Breast epithelium (tissue), 4 donors: ENCODE measurements at places on chromosomes 4 and X. TPM values are rescaled to one million over a fixed set of nuclear protein-coding genes. Genes with fewer than 3 reads are reported as not detected.

RPS3A gene
- total RNA-seq = 5,074 TPM

PLAC8 gene
- total RNA-seq = 1.1 TPM

BEX1 gene
- total RNA-seq = 1.3 TPM

RXFP1 gene
- total RNA-seq = 0.15 TPM

SLC34A2 gene
- total RNA-seq = 7.0 TPM

STBD1 gene
- total RNA-seq = 7.3 TPM

FABP2 gene
- not detected for total RNA-seq

- no peaks in the 10 kb centered on the region for H3K36me3 ChIP-seq
- H3K4me1 ChIP-seq = no peaks in the 10 kb centered on the region
- H3K27ac ChIP-seq = no peak overlapping the region
- no peaks in the 10 kb centered on the region for H3K27me3 ChIP-seq
- DNase-seq = no peak
- no peak overlapping the region for H3K4me3 ChIP-seq
Observed at GRCh38 chr4:53183754-53184153, 182.1 kb downstream of the SCFD2 start.

- H3K36me3 ChIP-seq = no peaks in the 10 kb centered on the region
- H3K27me3 ChIP-seq = peaks cover 30% of the 10 kb centered on the region
- H3K4me1 ChIP-seq = no peaks in the 10 kb centered on the region
Observed at GRCh38 chrX:115573185-115573584, 12.2 kb downstream of the PLS3 start.

DNA sequence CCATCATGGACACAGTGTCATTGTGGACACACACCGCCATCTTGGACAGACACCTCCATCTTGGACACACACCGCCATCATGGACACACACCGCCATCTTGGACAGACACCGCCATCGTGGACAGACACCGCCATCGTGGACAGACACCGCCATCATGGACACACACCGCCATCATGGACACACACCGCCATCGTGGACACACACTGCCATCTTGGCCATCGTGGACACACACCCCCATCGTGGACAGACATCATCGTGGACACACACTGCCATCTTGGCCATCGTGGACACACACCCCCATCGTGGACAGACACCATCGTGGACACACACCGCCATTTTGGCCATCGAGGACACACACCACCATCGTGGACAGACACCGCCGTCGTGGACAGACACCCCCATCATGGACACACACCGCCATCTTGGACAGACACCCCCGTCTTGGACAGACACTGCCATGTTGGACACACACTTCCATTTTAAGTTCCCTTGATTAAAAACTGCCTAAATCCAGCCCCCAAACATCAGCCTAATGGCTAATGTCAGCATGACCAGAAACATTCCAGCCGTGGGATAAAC lies 9.1 kb downstream of the ASMTL start:
- DNase-seq = peak; percentile 36
- no peak overlapping the region for H3K4me3 ChIP-seq
- no peaks in the 10 kb centered on the region for H3K27me3 ChIP-seq
- no peak overlapping the region for H3K27ac ChIP-seq
- no peaks in the 10 kb centered on the region for H3K36me3 ChIP-seq

GRCh38 chrX:123803331-123803983 lies 56.4 kb upstream of the XIAP start:
- H3K27me3 ChIP-seq = no peaks in the 10 kb centered on the region
- no peak overlapping the region for H3K4me3 ChIP-seq
- H3K27ac ChIP-seq = peak overlapping the region; percentile 6
- DNase-seq = no peak
- H3K4me1 ChIP-seq = no peaks in the 10 kb centered on the region
- H3K36me3 ChIP-seq = no peaks in the 10 kb centered on the region

- no peaks in the 10 kb centered on the region for H3K4me1 ChIP-seq
- H3K36me3 ChIP-seq = no peaks in the 10 kb centered on the region
- DNase-seq = no peak
Observed at GRCh38 chr4:1502976-1503375, 96.7 kb upstream of the NKX1-1 start.

DNA sequence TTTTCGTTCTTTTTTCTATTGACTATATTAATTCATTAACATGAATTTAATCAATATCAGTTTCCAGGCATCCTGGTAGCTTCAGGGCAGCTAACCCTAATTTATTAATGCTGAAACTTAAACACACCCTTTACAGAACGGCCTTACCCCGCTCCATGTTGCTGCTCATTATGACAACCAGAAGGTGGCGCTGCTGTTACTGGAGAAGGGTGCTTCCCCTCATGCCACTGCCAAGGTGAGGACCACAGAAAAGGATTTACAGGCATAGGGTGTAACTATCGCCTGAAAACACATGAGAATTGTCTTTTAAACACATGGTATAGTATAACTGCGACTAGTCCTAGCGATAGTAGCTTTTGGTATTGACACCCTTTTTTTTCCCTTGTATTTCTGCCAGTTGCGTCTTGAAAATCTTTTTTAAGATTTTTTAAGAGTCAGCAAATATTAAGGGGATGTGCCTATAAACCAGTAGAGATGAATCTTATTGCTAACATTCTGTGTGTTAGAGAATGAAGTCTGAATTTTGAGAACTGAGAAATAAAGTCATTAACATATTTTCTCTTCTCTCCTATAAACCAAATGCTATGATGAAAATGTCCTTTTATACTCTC lies 229.0 kb downstream of the ANK2 start:
- no peaks in the 10 kb centered on the region for H3K27me3 ChIP-seq
- no peak overlapping the region for H3K27ac ChIP-seq
- no peak overlapping the region for H3K4me3 ChIP-seq
- H3K4me1 ChIP-seq = no peaks in the 10 kb centered on the region
- no peak for DNase-seq
- H3K36me3 ChIP-seq = no peaks in the 10 kb centered on the region

DNA sequence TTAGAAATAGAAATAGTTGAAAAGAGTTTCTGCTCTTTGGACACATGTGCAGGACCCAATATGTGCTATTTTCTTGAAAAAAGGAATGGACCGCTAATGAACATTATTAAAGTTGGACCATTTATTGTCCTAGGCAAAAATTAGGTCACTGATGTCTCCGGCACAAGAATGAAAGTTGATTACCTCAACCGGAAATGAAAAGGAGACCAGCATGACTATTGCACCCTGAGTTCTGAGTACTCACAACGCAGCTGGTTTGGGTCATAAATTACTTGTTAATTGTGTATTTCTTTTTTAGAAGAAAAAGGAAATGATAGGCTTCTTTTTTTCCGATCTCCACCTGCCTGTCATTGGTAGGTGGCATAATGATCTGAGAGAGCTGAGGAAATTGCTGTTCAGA lies 232.7 kb downstream of the ARHGAP24 start:
- H3K27ac ChIP-seq = no peak overlapping the region
- DNase-seq = no peak
- H3K36me3 ChIP-seq = no peaks in the 10 kb centered on the region
- H3K4me1 ChIP-seq = no peaks in the 10 kb centered on the region
- no peaks in the 10 kb centered on the region for H3K27me3 ChIP-seq

DNA sequence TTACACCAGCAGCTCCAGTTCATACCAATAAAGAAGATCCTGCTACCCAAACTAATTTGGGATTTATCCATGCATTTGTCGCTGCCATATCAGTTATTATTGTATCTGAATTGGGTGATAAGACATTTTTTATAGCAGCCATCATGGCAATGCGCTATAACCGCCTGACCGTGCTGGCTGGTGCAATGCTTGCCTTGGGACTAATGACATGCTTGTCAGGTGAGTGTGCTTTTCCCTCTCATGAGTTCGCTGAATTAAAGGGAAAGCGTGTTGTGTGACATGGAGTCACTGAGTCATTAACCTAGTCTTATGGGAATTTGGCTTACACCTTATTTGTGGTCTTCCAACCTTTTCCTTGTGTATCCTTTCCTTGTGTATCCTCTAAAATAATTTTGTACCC lies 15.9 kb downstream of the TMEM165 start:
- H3K27me3 ChIP-seq = no peaks in the 10 kb centered on the region
- H3K4me1 ChIP-seq = no peaks in the 10 kb centered on the region
- no peak overlapping the region for H3K4me3 ChIP-seq
- DNase-seq = no peak
- no peaks in the 10 kb centered on the region for H3K36me3 ChIP-seq

GRCh38 chr4:181827246-181827645 lies 416.0 kb upstream of the TENM3 start:
- H3K4me1 ChIP-seq = no peaks in the 10 kb centered on the region
- no peaks in the 10 kb centered on the region for H3K27me3 ChIP-seq
- H3K27ac ChIP-seq = no peak overlapping the region
- H3K36me3 ChIP-seq = no peaks in the 10 kb centered on the region

GRCh38 chr4:71456841-71457240 lies 118.0 kb downstream of the SLC4A4 start:
- H3K4me3 ChIP-seq = no peak overlapping the region
- no peak for DNase-seq
- no peaks in the 10 kb centered on the region for H3K27me3 ChIP-seq
- no peaks in the 10 kb centered on the region for H3K36me3 ChIP-seq
- H3K4me1 ChIP-seq = no peaks in the 10 kb centered on the region

DNA sequence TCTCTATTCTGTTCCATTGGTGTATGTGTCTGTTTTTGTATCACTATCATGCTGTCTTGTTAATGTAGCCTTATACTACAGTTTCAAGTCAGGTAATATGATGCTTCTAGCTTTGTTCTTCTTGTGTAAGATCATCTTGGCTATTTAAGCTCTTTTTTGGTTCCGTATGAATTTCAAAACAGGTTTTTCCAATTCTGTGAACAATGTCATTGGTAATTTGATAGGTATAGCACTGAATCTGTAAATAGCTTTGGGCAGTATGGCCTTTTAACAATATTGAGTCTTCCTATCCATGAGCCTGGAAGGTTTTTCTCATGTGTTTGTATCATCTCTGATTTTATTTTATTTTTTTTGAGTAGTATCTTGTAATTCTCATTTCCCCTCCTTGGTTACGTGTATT lies 94.3 kb downstream of the ANAPC10 start:
- H3K36me3 ChIP-seq = no peaks in the 10 kb centered on the region
- no peaks in the 10 kb centered on the region for H3K27me3 ChIP-seq
- no peak overlapping the region for H3K4me3 ChIP-seq
- no peak for DNase-seq
- H3K4me1 ChIP-seq = no peaks in the 10 kb centered on the region
- no peak overlapping the region for H3K27ac ChIP-seq

DNA sequence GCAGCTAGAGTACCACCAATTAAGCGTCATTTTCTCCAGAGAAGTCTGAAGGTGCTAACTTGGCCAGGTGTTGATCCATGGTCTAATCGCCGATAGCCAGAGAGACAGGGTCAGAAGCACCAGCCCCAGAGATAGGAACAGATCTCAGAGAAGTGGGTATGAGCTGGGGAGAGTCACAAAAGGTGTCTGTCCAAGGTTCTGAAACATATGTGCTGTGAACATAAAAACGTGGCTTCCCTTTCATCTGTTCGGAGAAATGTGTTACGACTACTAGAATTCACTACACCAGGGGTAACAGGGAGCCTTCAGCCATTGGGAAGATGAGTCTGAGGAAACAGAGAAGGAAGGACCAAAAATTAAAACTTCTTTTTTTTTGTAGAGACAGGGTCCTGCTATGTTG lies 91.3 kb downstream of the FBXL5 start:
- no peak for DNase-seq
- no peaks in the 10 kb centered on the region for H3K36me3 ChIP-seq
- H3K4me1 ChIP-seq = no peaks in the 10 kb centered on the region
- H3K4me3 ChIP-seq = no peak overlapping the region

DNA sequence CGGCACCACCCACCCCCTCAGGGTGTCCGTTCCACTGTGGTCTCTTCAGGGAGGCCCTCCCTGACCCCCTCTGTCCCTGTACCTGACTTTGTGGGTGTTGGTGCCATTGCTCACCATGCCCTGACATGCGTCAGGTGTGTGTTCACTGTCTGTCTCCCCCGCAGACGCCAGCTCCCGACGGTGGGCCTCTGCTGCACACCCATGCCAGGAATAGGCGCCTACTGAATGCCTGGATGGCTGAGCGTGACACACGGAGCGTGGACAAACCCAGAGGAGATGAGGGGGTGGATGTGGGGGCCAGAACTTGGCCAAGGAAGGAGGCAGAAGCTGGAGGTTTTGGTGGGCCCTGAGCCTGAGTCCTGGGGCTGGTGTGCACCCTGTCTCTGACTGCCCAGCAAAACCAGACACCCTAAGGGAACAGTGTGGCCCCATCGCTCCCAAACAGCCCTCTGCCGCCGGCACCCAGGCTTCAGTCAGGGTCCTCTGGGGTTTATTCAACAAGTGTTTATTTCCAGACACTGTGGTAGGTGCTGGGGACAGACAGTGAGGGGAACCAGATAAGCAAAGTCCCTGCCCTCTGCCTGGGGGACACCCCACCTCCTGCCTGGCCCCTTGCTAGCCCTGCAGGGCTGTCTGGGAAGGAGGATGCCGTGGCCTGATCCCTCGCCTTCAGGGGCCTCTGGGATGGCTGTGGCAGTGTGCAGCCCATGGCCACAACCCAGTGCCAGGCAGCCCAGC lies 76.9 kb downstream of the WFS1 start:
- no peak overlapping the region for H3K27ac ChIP-seq
- peaks cover 10% of the 10 kb centered on the region for H3K27me3 ChIP-seq
- no peak overlapping the region for H3K4me3 ChIP-seq
- H3K4me1 ChIP-seq = no peaks in the 10 kb centered on the region

DNA sequence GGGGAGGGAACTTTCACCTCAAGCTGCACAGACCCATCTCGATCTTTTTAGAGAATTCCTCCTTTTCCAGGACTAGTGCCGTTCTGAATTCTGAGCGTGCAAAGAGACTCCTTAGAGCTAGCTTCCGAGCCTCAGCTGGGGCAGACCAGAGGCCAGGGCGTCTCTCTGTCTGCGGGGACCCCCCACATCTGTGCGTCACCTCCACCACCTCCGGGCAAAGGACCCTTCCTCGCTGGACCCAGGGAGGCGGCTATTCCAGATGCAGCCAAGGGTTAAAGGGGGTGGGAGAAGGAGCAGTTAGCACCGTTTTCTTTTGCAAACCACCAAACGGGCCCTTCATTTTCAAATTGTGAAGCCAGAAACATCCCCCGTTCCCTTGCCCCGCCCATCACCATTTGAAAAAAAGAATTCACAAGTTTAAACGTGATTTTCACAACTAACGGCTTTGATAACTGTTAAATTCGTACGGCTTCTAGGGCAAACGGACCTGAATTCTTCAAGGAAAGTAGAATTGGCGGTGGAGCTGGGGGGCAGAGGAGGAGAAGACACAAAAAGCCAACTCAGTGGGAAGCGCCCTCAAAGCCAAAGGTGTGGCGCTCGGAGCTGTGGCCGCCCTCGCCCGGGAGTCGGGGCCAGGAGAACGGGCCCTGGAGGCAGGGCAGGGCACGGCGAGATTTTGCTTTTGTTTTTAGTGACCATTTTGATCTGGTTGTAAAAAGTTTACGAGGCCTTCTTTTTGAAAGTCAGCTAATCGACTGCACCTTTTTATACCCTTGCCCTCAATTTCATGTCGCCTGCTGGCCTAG lies 3.3 kb upstream of the PDGFRA start:
- peak overlapping the region; percentile 71 for H3K4me3 ChIP-seq
- no peaks in the 10 kb centered on the region for H3K4me1 ChIP-seq
- peaks cover 11% of the 10 kb centered on the region for H3K27me3 ChIP-seq
- H3K36me3 ChIP-seq = no peaks in the 10 kb centered on the region

GRCh38 chr4:2416564-2417225 lies 1.8 kb downstream of the ZFYVE28 start:
- no peak for DNase-seq
- H3K36me3 ChIP-seq = no peaks in the 10 kb centered on the region
- no peaks in the 10 kb centered on the region for H3K4me1 ChIP-seq
- peak overlapping the region; percentile 90 for H3K4me3 ChIP-seq

- no peak overlapping the region for H3K4me3 ChIP-seq
- no peaks in the 10 kb centered on the region for H3K4me1 ChIP-seq
- H3K36me3 ChIP-seq = no peaks in the 10 kb centered on the region
- H3K27ac ChIP-seq = no peak overlapping the region
- no peak for DNase-seq
Observed at GRCh38 chr4:180160195-180160983, 2082.8 kb upstream of the TENM3 start.
